NCI-H2029 (cell line): ENCODE measurements at places on chromosomes 5 and 9.

DNA sequence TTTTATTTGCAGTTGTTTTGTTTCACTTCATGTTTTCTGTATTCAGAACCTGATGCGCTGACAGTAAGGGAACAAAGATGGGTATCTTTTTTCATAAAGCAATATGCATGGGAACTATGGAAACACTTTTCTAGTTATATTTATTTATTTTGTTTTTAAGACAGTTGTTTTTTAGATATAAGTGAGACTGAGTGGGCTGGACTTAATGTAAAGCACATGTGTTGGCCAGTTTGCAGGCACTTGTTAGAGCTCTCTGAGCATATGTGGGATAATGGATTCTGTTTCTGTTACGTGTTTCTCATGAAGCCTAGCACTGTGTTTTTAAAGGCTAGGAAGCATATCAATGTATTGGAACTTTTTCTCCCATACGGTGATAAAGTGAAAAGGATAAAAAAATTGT, 164.1 kb downstream of the PRR16 start:
- no peak for DNase-seq

DNA sequence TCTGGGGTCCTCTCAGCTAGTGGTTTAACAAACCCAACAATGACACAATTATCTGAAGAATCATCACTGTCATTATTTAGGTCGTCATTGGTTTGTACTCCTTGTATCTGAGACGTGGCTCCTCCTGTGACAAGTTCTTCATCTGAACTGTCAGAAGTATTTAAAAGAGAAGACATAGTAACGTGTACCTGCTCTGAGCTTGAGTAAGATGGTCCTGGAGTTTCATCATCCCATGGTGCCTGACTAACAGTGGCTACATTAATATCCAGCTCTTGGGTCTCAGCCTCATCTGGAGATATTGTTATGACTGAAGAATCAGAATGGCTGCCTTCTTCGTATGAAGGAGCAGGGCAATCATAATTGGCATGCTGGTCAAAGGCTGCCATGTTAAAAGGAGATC, 9.1 kb upstream of the SMIM27 start:
- DNase-seq, result no peak

GRCh38 chr5:154189819-154190594, 526 bp upstream of the GALNT10 start:
- DNase-seq, result peak; percentile 55

DNA sequence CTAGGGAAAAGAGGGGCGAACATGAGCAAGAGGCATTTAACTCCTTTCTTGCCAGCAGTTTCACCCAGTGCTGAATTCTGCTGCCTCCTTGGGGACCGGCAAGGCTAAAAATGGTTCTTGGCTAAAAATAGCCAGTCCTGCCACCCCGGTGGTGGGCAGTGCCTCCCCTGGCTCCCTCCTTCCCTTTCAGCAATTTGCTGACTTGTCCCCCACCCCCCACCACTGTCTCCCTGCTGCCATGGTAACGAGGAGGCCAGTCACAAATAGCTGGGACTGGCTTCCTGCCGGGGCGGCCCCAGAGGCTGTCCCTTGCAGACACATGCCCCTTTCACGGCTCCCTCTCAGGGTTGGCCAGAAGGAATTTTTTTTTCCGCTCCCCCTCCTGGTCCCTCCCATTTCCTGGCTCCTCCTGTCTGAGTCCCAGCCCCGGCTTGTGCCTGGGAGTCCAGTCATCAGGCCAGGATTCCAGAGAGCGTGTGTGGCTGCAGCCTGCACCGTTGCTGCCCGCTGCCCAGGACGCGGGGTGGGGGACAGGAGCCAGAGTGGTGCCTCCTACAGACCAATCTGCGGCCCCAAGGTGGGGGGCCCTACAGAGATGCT, 130.3 kb downstream of the RGS3 start:
- DNase-seq, result no peak

- no peak for DNase-seq
Observed at GRCh38 chr9:99176527-99177013, 45.2 kb downstream of the ALG2 start.

GRCh38 chr5:28344836-28345433, 1306.5 kb upstream of the CDH9 start:
- peak; percentile 8 for DNase-seq

DNA sequence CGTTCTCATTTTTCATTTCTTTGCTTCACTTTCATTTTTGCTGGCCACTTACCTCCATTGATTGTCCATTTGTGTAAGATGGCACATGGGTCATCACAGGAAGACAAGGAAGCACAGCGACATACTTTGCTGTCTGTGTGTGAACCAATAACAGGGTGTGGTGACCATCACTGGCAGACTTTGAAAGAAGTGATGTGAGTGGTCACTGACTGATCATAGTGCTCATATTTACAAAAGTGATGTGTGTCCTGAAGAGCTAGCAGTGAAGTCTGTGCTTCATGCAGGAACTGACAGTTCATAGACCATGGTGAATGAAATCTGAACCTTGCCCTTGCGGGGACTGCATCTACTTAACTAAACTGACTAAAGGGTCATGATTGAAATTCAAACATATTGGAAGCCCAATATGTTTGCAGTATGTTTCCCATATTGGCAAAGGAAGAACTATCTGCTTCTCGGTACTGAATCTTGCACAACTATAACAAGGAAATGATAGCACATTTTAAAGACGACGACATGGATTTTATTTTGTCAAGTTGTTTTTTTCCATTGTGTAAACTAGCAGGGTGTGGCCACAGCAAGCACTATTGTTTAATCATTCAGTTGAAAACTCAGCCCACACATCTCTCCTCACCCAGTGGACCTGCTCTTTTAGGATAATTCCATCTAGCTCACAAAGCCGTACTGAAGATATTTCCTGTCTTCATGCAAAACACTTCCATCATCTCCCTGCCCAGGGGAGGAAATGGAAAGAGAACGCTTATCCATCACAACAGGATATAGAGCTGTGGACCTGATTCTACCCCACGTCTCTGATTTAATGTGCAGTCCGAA, 232.0 kb upstream of the ANKRD55 start:
- no peak for DNase-seq

DNA sequence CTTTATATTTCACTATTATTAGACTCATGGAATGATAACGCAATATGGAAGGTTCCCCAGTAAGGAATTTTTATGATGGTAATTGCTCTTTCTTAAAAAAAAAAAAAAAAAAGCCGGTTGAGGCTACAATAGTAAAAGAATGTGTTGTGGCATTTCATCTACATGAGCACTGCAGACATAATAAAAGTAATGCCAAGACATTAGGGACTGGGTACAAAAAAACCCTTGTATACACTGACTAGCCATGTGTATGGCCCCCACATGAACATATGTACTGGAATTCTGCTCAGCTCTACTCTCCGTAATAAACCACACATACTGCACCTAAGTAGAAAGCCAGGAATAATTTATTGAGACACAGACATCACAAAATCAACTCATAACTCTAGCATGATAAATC, 218.4 kb downstream of the ADAMTS6 start:
- no peak for DNase-seq

DNA sequence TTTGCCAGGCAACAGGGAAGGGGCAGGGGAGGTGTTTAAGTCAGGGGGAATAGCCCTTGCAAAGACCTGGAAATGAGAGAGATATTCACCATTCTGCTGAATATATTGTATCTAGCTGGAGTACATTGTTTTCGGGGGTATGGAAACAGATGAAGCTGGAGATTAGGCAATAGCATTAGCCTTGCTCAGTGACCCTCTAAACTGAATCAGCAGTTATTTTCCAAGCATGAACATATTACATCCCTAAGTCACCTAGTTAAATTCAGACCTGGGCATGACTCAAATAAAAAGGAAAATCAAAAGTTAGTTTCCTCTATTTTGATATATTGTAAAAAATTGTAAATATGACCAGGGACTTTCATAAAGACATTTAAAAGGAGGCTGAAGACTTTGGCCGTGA, 544.6 kb upstream of the TRPC7 start:
- no peak for DNase-seq

GRCh38 chr9:27019589-27019988, 14.1 kb upstream of the LRRC19 start:
- DNase-seq, result no peak

DNA sequence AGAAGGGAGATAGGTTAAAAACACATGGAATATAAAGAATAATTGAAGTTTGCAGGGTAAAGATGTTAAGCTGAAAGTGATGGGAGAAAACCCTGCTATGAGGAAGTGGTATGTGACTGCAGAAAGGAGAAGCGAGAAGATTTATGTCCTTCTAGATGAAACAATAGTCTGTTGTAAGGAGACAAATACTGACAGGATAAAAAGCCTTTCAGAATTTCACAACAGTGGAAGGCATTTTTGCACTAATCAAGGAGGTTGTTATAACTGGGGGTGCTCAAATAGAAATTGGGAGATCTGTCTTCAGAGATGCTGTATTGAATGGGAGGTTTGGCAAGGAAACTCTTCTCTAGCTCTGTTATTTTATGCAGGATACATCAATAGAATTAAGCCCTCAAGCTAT, 69.6 kb downstream of the NMUR2 start:
- DNase-seq, result no peak

DNA sequence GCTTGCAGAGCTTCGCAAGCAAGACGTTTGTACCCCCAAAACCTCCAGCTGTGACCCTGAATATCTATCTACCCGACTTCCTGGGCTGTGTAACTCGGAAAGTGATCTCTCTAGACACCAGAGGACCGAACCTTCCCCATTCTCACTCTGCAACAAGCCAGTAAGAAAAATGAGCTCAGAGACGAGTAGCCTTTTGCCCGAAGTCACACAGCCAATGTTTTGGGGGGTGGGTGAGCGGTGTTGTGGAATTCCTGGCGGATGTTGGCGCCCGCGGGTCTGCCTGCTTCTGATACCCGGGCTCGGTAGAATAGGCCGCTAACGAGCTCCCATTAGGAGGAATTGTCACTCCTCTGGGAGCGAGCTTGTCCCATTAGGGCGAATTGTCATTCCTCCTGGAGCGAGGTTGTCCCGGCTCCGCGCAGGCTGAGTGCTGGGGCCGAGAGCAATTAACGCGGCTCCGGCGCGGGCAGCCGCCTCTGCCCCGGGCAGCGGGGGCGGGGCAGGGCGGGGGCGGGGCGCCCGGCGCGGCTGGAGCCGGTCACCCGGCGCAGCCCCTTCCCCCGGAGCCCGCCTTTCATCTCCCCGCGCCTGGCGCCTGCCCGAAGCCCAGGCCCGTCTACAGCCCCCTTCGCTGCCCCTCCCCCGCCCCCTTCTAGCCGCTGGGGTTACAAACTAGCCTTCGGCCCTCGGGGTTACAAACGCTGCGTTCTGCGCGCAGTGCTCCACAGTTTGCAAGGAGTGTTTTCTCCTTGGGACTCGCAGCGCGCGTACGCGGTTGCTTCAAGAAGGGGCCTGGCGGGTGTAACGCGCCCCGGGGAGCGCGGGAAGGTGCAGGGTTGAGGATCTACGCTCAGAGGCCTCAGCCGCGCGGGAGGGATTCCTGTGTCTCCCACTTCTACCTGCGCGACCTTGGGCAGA, 3.5 kb upstream of the MSX2 start:
- DNase-seq, result no peak

DNA sequence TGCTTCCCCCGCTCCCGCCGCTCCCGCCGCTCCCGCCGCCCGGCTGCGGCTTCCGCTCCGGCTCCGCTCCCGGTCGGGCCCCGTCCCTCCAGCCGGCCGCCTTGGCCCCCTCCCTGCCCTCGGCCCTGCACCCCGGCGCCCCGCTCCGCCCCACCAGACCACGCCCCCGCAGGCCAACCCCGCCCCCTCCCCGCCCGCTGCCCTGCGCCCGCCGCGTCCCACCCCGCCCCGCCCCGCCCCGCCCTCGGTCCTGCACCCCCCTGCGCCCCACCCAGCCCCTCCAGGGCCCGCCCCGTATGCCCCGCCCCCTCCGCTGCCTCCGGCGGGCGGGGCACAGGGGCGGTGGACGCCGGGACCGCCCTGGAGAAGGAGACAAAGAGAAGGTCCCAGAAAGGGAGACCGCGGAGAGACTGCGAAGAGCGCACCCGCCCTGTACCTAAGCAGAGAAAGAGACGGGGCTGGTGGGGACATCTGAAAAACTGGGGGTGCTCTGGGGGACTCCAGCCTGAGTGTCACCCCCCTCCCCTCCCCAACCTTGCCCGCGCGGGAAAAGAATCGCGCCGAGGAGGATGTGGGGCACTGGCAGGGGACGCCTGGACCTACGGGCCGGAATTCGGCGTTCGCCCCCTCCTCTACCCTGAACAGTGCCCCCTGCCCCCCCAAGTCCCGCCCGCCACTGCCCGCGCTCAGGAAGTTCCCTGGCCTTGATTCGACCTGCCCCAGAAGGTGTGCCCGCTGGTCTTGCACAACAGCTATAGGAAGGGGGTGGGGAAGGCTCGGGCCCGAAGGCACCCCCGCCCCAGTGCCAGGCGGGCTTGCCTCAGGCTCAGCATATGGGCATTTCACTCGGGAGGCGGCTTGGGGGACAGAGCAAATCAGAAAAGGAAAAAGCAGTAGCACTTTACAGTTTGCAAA, 42.8 kb upstream of the STXBP1 start:
- DNase-seq, result peak; percentile 81

GRCh38 chr9:90290716-90291485, 351.7 kb downstream of the DIRAS2 start:
- no peak for DNase-seq

- DNase-seq, result no peak
Observed at GRCh38 chr5:109546461-109546860, 136.7 kb upstream of the PJA2 start.

DNA sequence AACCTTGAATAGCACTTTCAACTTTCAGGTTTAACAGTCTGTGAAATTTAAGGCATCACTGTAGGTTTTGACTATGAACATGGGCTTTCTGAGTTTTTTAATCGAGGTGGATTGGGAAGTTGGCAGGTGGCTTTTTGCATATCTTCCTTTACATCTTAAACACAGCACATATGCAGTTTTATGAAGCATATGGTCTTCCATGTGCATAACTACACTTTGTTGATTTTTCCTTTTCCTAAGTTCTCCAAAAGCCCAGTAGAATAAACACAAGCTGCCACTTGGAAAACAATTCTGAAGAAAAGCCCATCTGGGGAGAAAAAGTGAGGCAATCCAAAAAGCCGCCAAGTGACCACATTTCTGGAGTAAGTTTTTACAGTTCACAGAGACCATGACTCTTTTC, 236.5 kb upstream of the IL12B start:
- no peak for DNase-seq

DNA sequence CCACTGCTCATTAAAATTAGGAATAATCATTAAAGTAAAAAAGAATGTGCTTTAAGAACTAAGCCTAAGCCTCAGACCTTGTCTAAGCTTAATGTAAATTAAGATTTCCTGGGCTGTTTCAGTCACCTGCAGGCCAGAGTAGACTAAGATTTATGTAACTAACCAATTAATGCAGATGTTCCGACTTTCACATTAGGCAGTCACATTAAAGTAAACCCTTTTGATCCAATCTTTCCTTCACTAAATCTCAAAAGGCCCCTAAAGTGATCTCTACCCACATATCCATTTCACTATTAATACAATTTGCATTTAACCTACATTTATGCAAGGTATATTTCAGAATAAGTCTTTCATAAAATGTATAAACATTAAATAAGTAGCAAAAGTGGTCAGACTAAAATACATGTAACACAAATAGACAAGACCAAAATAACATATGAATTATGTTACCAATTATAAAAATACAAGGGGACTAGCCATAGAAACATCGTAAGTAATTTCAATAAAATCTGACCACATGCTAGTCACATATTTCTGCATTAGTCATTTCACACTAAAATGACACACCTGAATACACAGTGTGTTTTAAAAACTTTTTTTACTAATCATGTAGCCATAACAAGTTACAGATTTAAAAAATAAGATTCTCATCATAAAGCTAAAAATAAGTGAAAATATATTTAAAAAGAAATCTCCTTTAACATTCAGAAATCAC, 7.7 kb downstream of the NR3C1 start:
- no peak for DNase-seq
